ENCODE measurements at places on chromosomes 6 and 20.

GRCh38 chr6:39407446-39407993, 85.0 kb upstream of the KCNK16 start:
- DNase-seq, result no peak

DNA sequence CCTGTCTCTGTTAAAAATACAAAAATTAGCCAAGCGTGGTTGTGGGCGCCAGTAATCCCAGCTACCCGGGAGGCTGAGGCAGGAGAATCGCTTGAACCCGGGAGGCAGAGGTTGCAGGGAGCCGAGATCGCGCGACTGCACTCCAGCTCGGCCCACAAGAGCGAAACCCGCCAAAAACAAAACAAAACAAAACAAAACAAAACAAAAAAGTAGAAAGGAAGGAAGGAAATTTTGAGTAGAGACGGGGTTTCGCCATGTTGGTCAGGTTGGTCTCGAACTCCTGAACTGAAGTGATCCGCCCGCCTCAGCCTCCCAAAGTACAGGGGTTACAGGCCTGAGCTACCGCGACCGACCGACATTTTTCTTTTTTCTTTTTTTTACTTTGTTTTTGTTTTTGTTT, 30.6 kb upstream of the PRSS16 start:
- no peak for DNase-seq

DNA sequence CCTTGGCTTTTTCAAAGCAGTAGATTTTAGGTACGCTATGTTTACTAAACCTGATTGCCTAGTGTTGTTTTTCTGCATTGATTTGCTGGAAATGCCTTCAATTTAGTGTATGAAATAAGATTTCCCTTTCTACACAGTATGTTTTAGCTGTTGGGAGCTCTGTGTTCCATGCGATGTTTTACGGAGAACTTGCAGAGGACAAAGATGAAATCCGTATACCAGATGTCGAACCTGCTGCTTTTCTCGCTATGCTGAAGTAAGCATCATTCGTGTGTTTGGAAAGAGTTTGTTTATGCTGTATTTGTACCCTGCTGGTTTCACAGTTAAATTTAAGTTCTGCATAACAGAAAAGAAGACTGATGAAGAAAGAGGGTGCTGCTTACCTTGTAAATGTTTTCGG, 1.9 kb downstream of the BTBD3 start:
- no peak for DNase-seq

DNA sequence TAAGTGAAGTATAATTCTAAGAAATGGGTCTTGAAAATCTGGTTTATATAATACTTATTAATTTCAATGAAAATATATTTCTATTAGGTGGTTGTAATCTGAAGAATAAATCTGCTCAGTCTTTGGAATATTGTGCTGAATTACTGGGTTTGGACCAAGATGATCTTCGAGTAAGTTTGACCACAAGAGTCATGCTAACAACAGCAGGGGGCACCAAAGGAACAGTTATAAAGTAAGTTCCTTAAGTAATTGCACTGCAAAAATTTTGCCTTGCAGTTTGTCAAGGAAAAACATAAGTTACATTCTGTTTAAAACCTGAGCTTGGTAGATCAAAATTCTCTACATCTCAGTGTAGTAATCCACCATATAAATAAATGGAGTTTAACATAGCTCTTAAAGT, 106.0 kb downstream of the MYO6 start:
- no peak for DNase-seq

- DNase-seq, result no peak
Observed at GRCh38 chr20:31781945-31782344, 37.2 kb upstream of the MYLK2 start.

DNA sequence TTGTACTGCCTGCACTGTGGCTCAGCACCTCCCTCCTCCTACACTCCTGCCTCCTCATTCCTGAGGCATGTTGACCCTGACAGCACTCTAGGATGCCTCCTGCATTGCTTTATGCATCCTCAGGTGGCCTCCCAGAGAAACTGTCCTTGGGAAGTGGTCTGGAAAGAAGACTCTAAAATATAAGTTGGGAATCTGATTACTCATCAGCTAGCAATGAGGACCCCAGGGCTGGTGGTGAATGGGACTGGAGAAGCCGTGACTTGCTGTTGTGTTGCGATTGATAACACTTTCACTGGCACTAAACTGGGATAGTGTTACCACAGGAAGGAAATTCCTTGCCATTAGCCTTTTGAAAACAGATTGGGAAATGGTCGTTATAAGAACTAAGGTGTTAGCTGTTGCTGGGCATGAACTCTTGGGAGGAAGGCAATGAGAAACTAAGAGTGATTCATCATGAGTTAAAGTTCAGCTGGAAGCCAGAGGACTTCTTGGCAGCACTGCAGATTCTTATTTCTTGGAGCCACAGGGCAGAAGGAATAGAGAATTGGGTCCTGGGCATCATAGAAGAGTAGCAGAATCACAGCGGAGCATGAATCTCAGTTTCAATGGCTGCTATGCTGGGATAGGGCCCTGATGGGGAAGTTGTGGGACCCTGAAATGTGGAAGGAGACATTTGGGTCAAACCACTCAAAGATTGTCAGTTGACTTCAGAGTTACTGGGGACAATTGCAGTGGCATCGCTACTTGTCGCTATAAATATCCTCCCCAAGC, 10.1 kb upstream of the SIRPD start:
- no peak for DNase-seq

GRCh38 chr6:33198159-33198852, 2.2 kb downstream of the RXRB start:
- no peak for DNase-seq

- DNase-seq, result no peak
Observed at GRCh38 chr20:45345104-45345936, 2.9 kb downstream of the SDC4 start.

- no peak for DNase-seq
Observed at GRCh38 chr20:19756761-19757486, 1.1 kb upstream of the RIN2 start.

All from stimulated activated CD4-positive, alpha-beta T cell treated with anti-CD3 and anti-CD28 coated beads, TNF-alpha, amount 100 ng/mL, for 4 hours (primary cell).